ENCODE measurements at places on chromosomes 6 and 20.

DNA sequence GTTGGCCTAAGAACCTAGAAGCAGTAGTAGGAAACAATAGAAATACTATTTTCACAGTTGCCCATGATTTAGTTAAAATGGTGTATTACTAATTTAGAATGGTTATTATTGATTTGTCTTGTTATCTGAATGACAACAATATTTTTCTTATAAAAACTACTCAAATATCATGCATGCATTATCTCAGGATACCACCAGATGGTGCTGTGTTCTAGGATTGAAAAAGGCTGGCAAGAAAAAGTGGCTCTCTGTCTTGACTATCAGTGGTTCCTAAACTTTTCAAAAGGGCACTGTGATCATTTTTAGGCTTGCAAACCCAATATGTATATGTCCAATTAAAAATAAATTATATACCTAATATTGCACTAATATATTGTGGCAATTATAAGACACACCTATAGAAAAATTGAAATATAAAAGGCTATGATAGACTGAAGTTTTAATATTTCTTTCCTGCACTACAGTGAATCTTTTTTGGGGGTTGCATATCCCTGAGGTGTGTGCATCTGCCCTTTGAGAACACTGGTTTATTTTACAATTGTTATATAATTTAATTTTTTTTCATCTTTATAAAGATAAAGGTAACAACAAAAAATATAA is 131.7 kb upstream of the MLIP start:
- DNase-seq, result peak; percentile 77

GRCh38 chr6:125750692-125751333 is 1.4 kb downstream of the HEY2 start:
- no peak for DNase-seq

GRCh38 chr6:136600818-136601217 is 50.6 kb upstream of the MAP7 start:
- DNase-seq, result no peak

- no peak for DNase-seq
Measured at GRCh38 chr6:169983651-169984050, 232.2 kb downstream of the ERMARD start.

- DNase-seq, result no peak
Measured at GRCh38 chr6:32807020-32807580, 9.7 kb downstream of the HLA-DOB start.

- no peak for DNase-seq
Measured at GRCh38 chr20:48772183-48772976, 55.4 kb downstream of the PREX1 start.

DNA sequence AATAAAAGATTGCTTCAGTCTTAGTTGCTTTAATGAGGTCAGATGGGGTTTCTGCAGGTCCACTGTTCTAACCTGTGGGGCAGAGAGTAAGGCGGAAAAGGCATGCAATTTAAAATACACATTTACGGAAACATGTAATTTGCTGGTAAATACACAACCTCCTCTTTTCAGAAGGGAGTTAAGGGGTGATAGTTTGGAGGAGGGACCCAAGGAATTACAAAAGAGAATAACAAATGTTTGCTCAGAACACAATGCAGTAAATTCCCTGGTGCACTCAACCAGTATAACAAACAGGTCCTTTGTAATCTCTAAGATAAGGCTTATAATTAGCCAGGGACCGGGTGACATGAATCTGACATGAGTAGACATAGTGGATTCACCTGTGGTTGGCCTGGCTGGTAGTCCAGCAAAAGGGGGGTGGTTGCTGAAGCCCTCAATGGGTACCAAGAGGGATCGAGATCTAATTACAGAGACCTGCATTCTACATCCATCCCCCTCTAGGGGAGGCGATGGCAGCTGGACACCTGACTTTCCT is 295.1 kb downstream of the PHACTR1 start:
- DNase-seq, result no peak

DNA sequence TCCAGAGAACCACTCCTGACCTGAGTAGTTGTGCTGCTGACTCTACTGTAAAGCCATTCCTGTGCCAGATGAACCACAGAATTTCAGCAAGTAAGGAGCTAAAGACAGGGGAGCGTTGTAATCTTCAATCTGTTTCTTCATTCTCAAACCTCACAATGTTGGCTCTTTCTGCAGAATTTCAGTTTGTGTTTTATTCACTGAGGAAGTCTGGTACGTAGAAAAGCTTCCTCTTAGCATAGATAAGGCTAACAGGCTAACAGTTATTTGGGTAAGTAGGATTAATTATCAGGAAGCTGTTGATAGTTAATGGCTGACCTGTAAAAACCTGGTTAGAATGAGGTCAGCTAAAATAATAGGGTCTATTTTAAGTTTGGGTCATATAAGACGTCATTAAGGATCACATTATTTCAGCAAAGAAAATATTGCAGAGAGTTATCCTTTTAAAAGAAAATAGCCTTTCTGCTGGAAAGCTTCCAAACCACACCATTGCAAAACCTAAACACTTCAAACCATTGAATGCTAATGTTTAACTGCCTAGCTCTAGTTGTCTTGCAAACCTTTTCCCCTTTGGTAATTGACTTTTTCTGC is 14.1 kb upstream of the TENT5A start:
- peak; percentile 97 for DNase-seq

- DNase-seq, result no peak
Measured at GRCh38 chr6:18391023-18391422, 3.9 kb downstream of the RNF144B start.

GRCh38 chr6:157240059-157240959 is 83.0 kb downstream of the TMEM242 start:
- DNase-seq, result no peak

GRCh38 chr6:36839749-36840431 is 646 bp upstream of the CPNE5 start:
- no peak for DNase-seq

GRCh38 chr20:36281785-36282380 is 24.3 kb upstream of the DLGAP4 start:
- DNase-seq, result no peak

- no peak for DNase-seq
Measured at GRCh38 chr6:44708208-44708607, 320.7 kb downstream of the CDC5L start.

DNA sequence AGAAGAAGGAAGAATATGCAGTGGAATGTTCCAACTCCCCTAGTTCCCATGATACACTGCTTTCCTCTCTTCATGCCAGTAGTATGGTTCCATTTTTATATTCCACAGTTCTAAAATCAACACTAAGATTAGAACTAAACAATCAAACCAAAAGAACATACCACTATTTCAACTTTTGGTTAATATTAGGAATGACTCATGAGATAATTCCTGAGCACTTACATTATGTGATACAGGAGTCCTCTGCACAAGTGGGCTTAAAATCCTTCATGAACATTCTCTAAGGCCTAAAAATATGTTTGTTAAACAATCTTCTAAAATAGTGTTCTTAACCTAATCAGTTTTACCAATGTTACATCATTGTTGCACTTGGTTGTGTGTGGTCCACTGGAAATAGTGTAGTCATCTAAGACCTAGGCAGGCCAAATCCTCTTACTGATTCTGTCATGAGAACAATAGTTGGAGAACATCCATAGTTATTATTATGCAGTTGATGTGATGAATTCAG is 30.3 kb upstream of the RCAN2 start:
- peak; percentile 67 for DNase-seq

DNA sequence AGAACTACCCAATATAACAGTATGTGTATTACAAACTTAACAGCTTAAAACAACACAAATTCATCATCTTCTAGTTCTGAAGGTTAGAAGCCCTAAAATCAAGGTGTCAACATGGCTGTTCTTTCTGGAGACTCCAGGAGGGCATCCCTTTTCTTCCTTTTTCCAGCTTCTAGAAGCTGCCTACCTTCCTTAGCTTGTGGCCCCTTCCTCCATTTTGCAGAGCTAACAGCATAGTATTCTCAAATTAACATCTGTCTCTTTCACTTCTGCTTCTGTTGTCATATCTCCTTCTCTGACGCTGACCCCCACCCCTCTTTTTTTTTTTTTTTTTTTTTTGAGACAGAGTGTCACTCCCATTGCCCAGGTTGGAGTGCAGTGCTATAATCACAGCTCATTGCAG is 52.8 kb upstream of the AKIRIN2 start:
- no peak for DNase-seq

DNA sequence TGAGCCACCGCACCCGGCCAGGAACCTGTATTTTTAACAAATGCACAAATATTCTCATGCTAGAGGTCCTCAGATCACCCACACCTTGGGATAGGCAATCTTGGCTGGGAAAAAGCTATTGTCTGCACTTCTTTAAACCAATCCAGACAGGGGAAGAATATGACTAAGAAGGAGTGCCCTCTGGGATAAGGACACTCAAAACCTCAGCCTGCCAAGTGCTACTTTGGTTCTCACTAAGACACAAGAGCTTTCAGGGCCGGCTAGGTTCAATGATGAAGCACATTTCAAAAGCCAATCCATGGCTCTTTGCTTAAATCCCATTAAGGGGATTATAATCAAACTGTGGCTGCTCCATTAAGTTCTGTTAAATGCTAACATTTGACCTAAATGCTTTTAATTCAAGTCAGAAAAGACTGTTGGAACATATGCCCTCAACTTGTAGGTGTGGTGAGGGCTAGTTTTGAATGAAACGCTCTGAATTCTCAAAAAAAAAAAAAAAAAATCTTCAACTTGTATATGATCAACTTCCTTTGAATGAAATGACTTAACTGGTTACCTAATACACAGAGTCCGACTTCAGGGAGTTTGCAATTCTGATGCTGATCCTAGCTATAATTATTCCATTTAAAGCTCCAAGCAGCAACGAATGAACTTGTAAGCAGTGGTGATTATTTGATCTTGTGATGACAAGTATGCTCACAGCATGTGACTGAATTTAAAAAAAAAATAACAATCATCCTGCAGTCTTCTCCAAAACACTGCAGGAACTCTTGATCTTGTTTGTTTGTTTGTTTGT is 56.6 kb downstream of the SLC23A2 start:
- no peak for DNase-seq

GRCh38 chr6:34602318-34603111 is 46.4 kb upstream of the SPDEF start:
- peak; percentile 48 for DNase-seq

DNA sequence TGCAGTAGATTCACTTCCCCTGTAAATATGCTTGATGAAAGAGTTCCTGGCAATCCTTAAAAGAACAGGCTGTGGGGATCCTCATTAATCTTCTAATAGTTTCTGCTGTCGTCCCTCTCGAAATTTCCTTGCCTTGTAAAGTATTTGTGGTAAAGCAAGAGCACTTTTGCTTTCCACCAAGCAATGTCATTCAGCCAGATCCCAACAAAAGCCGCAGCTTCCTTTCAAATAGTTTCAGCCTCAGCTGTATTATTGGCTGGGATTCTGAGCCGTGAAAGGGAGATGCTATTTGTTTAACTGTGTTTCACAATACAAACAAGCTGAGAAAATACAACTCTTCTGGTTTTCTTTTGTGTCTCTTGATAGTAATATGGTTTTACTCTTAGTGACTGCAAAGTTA is 48.9 kb upstream of the EPHA7 start:
- peak; percentile 64 for DNase-seq

- DNase-seq, result peak; percentile 63
Measured at GRCh38 chr20:47204008-47204849, 152.3 kb downstream of the ZMYND8 start.

DNA sequence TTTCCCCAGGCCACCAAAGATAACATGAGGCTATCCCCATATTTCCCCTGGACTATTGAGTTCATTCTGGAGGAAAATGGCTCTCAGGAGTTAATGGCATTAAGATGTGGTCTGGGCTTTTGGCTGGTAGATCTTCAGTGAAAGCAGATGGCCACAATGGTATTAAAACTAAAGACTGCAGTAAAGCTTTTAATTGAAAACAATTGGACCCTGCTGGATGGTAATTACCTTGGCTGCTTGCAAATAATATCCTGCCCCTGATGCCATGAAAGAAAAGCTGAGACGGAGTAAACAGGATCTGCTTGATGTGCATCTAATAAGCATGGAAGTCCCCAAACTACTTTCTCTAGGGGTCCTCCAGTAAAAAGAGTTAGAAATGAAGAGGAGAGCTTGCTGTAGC is 255.8 kb downstream of the QKI start:
- DNase-seq, result no peak

DNA sequence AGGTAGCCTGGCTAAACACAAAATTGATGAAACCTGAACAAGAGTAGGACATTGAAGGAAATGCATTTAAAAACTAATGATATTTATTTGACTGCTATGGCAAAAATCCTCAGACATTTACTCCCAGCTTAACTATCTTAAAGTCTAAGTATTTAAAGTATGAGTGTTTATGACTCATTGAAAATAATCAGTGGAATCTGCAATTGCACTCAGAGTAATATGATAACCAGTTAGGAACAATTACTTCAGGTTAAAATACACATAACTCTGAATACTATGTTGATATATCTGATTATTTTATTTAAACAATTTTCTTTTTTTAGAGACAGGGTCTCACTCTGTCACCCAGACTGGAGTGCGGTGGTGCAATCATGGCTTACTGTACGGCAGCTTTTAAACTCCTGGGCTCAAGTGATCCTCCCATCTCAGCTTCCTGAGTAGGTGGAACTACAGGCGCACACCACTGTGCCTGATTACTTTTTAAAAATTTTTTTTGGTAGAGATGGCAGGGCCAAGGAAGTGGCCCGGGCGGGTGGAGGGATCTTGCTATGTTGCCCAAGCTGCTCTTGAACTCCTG is 43.9 kb downstream of the FILIP1 start:
- DNase-seq, result peak; percentile 68

GRCh38 chr6:155201461-155202226 is 62.2 kb upstream of the CLDN20 start:
- DNase-seq, result peak; percentile 89

DNA sequence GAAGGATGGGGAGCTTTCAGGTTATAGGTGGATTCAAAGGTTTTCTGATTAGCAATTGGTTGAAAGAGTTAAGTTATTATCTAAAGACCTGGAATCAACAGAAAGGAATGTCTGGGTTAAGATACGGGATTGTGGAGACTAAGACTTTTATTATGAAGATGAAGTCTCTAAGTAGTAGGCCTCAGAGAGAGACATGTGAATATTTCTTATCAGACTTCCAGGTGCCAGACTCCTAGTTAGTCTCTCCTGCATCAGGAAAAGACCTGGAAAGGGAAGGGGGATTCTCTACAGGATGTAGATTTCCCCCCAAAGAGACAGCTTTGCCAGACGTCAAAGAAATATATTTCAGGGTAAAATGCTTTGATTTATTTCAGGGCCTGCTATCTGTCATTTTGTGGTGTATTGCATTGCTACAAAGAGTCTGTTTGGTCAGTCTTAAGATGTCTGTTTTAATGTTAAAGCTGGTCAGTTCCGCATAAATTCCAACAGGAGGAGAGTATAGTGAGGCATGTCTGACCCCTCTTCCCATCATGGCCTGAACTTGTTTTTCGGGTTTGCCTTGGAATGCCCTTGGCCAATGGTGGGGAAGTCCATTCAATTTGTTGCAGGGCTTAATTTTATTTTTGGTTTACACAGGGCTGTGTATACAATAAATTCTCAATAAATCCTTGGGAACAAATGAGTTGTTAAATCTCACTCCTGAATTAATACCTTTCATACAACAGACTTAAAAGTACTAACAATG is 103.4 kb upstream of the RALGAPA2 start:
- DNase-seq, result no peak

- DNase-seq, result peak; percentile 10
Measured at GRCh38 chr6:128057946-128058345, 157.1 kb upstream of the THEMIS start.
